ENCODE measurements at places on chromosomes 3 and 15.

GRCh38 chr15:76235186-76235826 lies 76.0 kb downstream of the ETFA start:
- no peak for DNase-seq

DNA sequence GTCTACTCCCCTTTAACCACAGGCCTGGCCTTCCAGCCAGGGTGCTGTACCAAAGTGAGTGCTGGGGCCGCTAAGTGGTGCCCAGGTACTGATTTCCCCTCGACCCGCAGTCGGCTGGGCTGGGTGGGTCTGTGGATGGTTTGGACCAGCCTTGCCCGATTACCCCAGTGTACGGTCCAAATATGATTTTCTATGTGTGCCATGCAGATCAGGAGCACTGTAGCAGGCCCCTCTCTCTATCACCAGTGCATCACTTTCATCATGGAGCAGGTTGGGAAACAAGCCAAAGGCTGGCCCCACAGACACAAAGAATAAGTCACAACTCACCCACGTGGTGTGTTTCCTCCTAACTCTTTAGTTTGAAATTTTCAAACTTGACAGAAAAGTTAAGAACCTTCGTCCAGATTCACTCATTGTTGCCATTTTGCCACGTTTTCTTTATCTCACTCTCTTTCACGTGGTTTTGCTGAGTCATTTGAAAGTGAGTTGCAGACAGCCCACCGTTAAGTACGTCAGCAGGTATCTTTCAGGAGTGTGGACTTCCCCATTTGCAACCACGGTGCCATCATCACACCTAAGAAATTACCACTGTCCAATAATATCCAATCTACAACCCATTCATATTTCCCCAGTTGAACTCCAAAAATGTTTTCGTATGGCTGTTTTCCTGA lies 37.0 kb downstream of the ZNF710 start:
- no peak for DNase-seq

GRCh38 chr15:68623301-68623892 lies 44.6 kb downstream of the CORO2B start:
- no peak for DNase-seq

DNA sequence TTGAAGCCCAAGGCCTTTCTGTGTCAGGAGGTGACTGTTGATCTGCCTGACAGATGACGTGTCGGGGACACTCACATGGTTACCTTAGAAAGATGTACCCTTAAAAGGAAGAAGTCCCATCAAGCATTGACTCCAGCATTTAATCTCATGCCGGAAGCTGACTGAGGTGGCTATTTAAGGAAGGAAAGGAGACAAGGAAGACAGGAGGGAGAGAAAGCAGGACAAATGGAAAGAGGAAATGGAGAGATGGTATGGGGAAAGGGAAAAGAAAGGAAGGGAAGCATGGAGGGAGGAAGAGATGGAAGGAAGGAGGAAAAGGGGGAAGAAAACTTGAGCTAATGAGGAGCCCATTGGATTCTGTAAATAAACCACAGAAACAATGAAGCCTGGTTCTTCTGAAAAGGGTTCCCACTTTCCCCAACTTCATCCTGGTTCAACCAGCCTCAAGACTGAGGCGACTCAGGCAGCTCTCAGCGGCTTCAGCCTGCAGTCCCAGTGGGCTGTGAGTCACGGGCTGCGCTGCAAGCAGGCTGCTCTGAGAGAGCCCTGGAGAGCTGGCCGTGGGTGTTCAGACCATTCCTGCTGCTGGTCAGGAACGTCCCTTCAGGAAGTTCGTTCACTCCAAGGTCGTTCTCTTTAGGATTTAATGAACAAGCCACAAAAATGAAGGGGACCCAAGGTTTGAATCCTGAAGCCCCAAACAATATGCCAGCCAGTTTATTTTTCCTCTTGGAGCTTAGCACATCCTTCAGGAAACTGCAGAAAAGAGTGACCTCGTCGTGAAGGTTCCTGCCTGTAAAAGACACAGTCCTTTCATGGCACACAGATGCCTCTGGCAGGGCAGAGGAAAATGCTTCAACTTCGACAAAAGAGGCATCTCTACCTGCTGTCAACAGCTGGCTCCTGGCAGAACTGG lies 69.6 kb upstream of the THBS1 start:
- no peak for DNase-seq

DNA sequence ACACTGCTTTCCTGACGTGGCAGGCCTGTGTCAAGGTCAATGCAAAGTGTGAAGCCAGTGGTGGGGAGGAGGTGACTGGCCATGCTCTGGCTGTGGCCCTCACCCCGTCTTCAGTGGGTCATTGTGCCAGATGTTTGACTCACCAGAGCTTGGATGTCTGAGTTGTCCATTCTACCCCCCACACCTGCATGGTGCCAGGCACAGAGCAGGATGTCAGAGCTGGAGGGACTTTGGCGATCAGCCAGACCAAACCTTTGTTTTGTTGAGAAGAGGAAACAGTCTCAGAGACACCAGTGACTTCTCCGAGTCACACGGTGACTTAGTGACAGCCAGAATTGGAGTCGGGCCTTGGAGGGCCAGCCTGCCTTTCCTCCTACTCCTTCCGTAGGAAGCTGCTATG lies 49.5 kb downstream of the SMAD6 start:
- DNase-seq = no peak

GRCh38 chr3:186966406-186966805 lies 36.1 kb downstream of the ST6GAL1 start:
- no peak for DNase-seq

GRCh38 chr3:69309814-69310213 lies 76.1 kb downstream of the FRMD4B start:
- no peak for DNase-seq

- DNase-seq = no peak
Observed at GRCh38 chr15:100779331-100780207, 100.1 kb upstream of the ALDH1A3 start.

DNA sequence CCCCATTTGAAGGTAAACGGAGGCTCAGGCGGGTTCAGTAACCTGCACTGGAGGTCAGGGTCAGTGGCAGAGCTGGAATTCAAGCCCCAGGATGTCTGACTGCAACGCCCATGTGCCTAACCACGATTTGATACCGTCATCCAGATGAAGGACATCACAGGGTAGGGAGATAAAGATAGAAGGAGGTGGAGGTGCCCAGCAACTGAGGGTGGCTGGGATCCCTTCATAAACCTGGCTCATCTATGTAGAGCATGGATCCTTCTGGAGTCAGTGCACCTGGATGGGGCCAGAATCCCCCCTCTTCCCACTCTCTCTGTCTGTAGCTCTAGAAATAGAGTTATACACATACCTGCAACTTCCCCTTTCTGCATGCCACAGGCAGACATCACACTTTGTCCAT lies 41.3 kb downstream of the GOLGA8S start:
- no peak for DNase-seq

GRCh38 chr3:156742401-156742800 lies 68.0 kb downstream of the TIPARP start:
- DNase-seq = no peak

DNA sequence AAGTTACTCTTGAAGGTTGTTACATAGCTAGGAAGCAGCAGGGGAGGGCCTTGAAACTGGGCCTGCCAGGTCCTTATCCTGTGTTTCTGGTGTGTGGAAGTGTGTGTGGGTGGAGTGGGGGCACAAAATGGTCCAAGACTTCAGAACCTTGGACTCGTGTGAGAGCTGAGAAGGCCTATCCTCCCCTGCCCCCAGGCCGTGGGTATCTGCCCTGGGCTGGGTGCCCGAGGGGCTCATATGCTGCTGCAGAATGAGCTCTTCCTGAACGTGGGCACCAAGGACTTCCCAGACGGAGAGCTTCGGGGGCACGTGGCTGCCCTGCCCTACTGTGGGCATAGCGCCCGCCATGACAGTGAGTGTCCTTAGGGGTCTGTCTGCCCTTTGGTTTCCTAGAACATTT lies 4.5 kb downstream of the CHRD start:
- no peak for DNase-seq

DNA sequence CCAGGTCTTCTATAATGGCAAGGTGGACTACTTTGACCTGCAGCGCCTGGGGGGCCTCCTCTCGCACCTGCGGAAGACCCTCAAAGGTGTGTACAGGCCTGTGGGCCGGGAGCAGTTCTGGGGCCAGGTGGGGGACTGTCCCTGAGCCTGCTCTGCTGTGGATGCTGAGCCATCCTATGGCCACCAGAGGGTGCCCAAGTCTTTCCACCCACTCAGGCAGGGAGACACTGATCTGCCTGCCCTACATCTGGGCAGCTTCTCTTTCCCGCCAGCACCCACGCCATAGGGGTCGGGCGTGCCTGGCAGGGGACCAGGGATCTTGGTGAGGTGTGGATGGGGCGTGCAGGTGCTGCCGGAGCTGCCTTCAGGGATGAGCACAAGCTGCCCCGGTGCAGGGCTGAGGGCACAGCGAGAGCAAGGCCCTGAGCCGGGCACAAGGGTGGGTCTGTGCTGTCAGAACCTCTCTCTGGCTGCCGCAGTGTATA lies 14.1 kb downstream of the RNF123 start:
- no peak for DNase-seq

DNA sequence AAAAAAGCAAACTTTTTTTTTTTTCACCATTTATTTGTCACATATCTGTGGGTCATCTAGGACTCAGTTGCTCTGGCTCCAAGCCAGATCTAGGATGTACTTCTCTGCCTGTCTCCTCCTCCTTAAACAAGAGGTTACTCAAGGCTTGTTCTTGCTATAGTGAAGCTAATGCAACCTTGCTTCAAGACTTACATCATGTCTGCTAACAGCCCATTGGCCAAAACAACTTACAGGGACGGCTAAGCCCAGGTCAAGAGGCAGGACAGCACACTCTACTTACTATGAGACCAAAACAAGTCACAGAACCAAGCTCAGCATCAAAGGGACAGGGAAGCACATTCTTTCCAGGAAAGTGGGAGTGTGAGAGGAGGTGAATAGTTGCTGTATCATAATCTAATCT lies 123.8 kb upstream of the BNIP2 start:
- DNase-seq = no peak

DNA sequence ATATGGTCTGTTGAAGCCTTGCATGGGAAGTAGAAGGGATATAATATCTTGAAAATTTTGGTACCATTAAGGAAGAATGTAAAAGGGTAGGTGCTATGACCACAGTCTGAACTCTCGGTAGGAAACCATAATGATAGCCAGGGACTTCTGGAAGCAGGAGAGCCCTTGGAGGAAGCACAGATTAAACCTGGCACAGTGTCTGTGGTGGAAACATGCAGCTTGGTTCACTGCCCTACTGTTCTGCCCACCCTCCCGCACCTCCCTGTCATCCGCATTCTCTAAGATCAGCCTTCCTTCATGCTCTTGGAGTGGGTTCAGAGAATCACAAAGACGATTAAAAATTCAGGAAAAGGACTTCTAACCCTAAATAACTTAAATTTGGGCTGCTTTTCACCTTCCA lies 20.9 kb downstream of the VPS8 start:
- DNase-seq = no peak

- DNase-seq = no peak
Observed at GRCh38 chr3:160134454-160134853, 90.8 kb upstream of the C3orf80 start.

- no peak for DNase-seq
Observed at GRCh38 chr3:41912280-41912679, 49.6 kb downstream of the ULK4 start.

DNA sequence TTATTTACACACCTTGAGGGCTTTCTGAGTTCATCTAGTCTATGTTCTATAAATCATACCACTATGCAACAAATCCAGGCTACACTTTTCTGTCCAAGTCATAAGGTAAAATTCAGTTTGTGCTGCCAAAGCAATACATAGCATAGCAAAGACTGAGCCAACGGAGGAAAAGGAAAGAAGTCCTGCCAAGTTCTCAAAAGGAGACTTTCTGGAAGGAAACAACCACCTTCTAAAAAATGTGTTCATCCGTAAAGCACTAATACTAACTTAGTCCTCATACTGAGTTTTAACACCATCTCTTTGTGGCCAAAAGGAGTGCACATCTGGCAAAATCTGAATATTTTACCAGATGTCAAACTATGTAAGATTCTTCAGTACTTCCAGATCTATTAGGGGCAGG lies 620.2 kb downstream of the RBMS3 start:
- DNase-seq = no peak

DNA sequence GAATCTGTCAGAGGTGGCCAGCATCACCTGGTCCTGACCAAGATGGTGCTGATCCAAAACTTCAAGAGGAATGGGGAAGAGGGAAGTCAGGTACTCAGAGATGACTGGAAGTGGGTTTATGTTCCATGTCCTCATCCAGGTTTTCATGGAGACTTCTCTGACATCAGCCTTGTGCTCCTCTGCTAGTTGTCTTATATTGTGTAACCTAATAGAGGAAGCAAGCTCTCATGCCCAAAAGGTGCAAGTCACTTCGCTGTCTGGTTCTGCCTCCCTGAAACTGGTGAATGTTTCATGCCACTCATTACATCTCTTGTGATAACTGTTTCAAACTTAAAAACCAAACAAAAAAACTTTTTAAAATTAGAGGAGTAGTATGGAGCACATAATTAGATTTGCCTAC lies 127.2 kb upstream of the MANF start:
- DNase-seq = no peak

DNA sequence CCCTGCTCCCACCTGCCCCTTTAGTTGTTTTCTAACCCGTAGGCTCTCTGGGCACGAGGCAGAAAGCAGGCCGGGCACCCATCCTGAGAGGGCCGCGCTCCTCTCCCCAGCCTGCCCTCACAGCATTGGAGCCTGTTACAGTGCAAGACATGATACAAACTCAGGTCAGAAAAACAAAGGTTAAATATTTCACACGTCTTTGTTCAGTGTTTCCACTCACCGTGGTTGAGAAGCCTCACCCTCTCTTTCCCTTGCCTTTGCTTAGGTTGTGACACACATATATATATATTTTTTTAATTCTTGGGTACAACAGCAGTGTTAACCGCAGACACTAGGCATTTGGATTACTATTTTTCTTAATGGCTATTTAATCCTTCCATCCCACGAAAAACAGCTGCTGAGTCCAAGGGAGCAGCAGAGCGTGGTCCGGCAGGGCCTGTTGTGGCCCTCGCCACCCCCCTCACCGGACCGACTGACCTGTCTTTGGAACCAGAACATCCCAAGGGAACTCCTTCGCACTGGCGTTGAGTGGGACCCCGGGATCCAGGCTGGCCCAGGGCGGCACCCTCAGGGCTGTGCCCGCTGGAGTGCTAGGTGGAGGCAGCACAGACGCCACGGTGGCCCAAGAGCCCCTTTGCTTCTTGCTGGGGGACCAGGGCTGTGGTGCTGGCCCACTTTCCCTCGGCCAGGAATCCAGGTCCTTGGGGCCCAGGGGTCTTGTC lies 48.5 kb downstream of the PGPEP1L start:
- DNase-seq = no peak

GRCh38 chr3:153714588-153715290 lies 406.5 kb upstream of the ARHGEF26 start:
- DNase-seq = no peak

- DNase-seq = no peak
Observed at GRCh38 chr3:6512172-6512800, 348.6 kb upstream of the GRM7 start.

GRCh38 chr3:177589911-177590381 lies 392.7 kb upstream of the TBL1XR1 start:
- DNase-seq = no peak

DNA sequence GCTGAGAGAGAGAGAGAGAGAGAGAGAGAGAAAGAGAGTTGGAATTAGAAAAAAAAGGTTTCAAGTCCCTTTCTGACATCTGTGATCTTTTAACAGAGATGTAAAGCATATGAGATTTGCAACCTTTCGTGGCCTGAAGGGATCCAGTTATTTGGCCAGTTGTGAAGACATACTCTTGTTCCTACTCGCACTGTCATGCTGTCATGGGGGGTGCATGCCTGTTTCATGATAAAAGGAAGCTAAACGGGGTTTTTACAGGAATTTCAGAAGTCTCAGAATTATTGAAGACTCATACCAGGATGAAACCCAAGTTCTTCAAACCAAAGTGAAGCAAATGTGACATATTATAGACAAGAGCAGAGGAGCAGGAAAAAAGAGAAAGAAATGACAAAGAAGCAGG lies 342.0 kb downstream of the RORA start:
- no peak for DNase-seq

GRCh38 chr3:88112289-88112688 lies 37.5 kb upstream of the C3orf38 start:
- DNase-seq = no peak
